ENCODE measurements at places on chromosomes 4 and X. TPM values are rescaled to one million over a fixed set of nuclear protein-coding genes. Genes with fewer than 3 reads are reported as not detected.

Gene SATL1
- total RNA-seq: not detected

Gene DOK7
- 8.1 TPM for total RNA-seq

Gene RPL10
- 2,020 TPM for total RNA-seq

Gene SLC6A14
- total RNA-seq: 4.0 TPM

Gene LARP7
- total RNA-seq: 68.7 TPM

Gene SPANXN3
- total RNA-seq: not detected

Gene TXK
- not detected for total RNA-seq

Gene CNGA2
- total RNA-seq: not detected

Gene GAGE12J
- total RNA-seq: not detected

Measured in stomach (tissue), 19 donors.